Stomach (tissue), 19 donors: ENCODE measurements at places on chromosomes 3 and 15. TPM values are rescaled to one million over a fixed set of nuclear protein-coding genes. Genes with fewer than 3 reads are reported as not detected.

The PLOD2 gene
- polyA plus RNA-seq, result 37.0 TPM

The LRRC3B gene
- polyA plus RNA-seq, result 0.20 TPM

The LRRN1 gene
- 0.15 TPM for polyA plus RNA-seq

The ITIH3 gene
- not detected for polyA plus RNA-seq

The PEAK1 gene
- polyA plus RNA-seq, result 1.7 TPM

The HDC gene
- polyA plus RNA-seq, result 4.4 TPM

The ROPN1 gene
- not detected for polyA plus RNA-seq

The RBP2 gene
- polyA plus RNA-seq, result not detected

The IREB2 gene
- 8.5 TPM for polyA plus RNA-seq

The C2CD4A gene
- polyA plus RNA-seq, result 0.31 TPM

The RAB43 gene
- polyA plus RNA-seq, result 10.5 TPM

The MED12L gene
- polyA plus RNA-seq, result 0.06 TPM

The ALDH1L1 gene
- 4.4 TPM for polyA plus RNA-seq

The GOLGA8T gene
- polyA plus RNA-seq, result not detected

The CCDC33 gene
- not detected for polyA plus RNA-seq

The CCDC9B gene
- polyA plus RNA-seq, result 9.7 TPM

The GABRR3 gene
- not detected for polyA plus RNA-seq

The ANKRD34C gene
- not detected for polyA plus RNA-seq

The AADACL2 gene
- not detected for polyA plus RNA-seq

The MESP1 gene
- polyA plus RNA-seq, result 1.7 TPM

The SCN5A gene
- polyA plus RNA-seq, result 0.05 TPM

The SOX2 gene
- 8.1 TPM for polyA plus RNA-seq

The ASB14 gene
- polyA plus RNA-seq, result not detected

The MCCC1 gene
- polyA plus RNA-seq, result 28.8 TPM

The NR2F2 gene
- 47.4 TPM for polyA plus RNA-seq

The CCDC174 gene
- polyA plus RNA-seq, result 12.5 TPM

The MYEF2 gene
- 6.2 TPM for polyA plus RNA-seq

The IQCF5 gene
- polyA plus RNA-seq, result not detected

The GFM1 gene
- polyA plus RNA-seq, result 9.8 TPM

The GATM gene
- polyA plus RNA-seq, result 68.7 TPM

The LRRK1 gene
- polyA plus RNA-seq, result 5.5 TPM

The MORC1 gene
- polyA plus RNA-seq, result not detected

The RTP1 gene
- polyA plus RNA-seq, result not detected

The ARPP19 gene
- 23.8 TPM for polyA plus RNA-seq

The SNTN gene
- polyA plus RNA-seq, result not detected

The SERP1 gene
- polyA plus RNA-seq, result 225 TPM

The ELL3 gene
- 4.0 TPM for polyA plus RNA-seq

The MCTP2 gene
- polyA plus RNA-seq, result 2.8 TPM

The XCR1 gene
- polyA plus RNA-seq, result 0.03 TPM

The FSIP1 gene
- 0.44 TPM for polyA plus RNA-seq

The CD276 gene
- polyA plus RNA-seq, result 33.9 TPM

The ACSBG1 gene
- 0.30 TPM for polyA plus RNA-seq

The CX3CR1 gene
- 0.15 TPM for polyA plus RNA-seq

The PTH1R gene
- 8.4 TPM for polyA plus RNA-seq
